ENCODE measurements at places on chromosomes 2 and 18. TPM values are rescaled to one million over a fixed set of nuclear protein-coding genes. Genes with fewer than 3 reads are reported as not detected.

COL4A3 gene
- not detected for total RNA-seq

MBP gene
- total RNA-seq: 0.35 TPM

RESP18 gene
- total RNA-seq: not detected

RPL31 gene
- total RNA-seq: 1,787 TPM

CYP1B1 gene
- total RNA-seq: 29.9 TPM

SIGLEC15 gene
- total RNA-seq: 3.5 TPM

MYO5B gene
- 12.4 TPM for total RNA-seq

EN1 gene
- total RNA-seq: 0.35 TPM

ABCG5 gene
- total RNA-seq: not detected

RNF125 gene
- 0.29 TPM for total RNA-seq

FAM237A gene
- total RNA-seq: not detected

FEV gene
- not detected for total RNA-seq

EIF2B4 gene
- total RNA-seq: 23.8 TPM

TLX2 gene
- not detected for total RNA-seq

NEU2 gene
- total RNA-seq: not detected

ZNF638 gene
- total RNA-seq: 62.4 TPM

TCF23 gene
- total RNA-seq: not detected

CCDC74A gene
- total RNA-seq: 25.7 TPM

TRABD2A gene
- total RNA-seq: 12.0 TPM

NDUFS1 gene
- 198 TPM for total RNA-seq

UGT1A9 gene
- 0.10 TPM for total RNA-seq

EVX2 gene
- not detected for total RNA-seq

KATNAL2 gene
- total RNA-seq: 6.8 TPM

DES gene
- 0.68 TPM for total RNA-seq

TWIST2 gene
- 25.6 TPM for total RNA-seq

GRP gene
- total RNA-seq: not detected

Data from H4 (cell line).